Tibial artery (tissue), 4 donors: ENCODE measurements at places on chromosomes 1 and 21.

DNA sequence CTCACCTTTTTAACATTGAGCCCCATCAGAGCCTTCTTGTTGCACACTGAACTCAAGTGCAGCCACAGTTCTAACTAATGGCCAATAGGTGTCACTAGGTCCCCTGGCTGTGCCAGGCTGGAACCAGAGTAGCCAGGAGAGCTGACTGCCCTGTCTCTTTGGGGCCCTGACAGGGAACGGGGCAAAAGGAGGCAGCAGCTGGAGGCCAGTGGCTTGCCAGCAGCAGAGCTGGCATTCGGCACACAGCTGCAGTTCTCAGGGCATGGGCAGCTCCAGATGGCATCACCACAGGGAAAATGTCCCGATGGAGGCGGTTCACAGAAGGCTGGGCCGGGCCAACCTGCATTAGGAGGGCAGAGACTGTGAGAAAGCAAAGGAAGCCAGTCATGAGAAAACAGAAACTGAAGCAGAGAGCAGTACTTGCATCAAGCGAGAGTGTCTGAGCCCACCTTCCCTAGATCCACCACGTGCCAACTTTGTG is 188.6 kb downstream of the FCRL5 start:
- DNase-seq: no peak

GRCh38 chr1:58804853-58805565 is 21.2 kb upstream of the JUN start:
- DNase-seq: no peak

GRCh38 chr1:86335916-86336315 is 60.2 kb downstream of the ODF2L start:
- no peak for DNase-seq

DNA sequence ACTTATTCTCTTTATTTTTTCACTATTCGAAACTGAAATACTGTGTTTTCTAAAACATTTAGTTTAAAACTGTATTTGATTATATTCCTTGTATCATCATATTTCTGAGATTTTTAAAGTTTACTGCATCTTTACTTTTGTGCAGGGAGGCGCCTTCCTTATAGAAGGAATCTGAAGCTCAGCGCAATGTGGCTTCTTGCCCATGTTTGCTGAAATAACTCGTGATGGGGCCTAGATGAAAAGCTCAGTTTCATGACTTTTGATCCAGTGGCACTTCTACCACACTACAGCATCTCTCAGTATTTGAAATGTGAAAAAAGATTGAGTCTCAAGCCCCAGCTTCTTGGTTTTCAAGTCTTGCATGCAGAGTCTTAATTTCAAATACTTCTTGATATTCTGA is 28.4 kb downstream of the CACHD1 start:
- DNase-seq: no peak

DNA sequence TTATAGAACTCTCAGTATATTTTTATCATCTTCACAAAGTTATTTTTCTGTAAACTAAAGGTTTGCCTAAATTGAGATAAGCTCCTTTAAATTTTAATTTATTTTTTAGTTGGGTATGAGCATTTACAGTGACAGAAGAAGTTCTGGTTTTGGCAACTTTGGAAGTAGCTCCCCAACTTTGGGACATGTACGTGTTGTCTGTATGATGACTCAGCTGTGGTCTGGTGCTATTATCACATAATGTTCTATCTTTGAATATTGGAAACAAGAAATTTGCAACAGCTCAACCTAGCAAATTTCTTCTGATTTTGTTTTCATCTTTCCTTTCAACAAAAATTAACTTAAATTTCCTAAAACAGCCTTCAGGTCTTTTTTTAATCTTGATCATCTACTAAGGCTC is 46.6 kb upstream of the C1orf105 start:
- DNase-seq: no peak

DNA sequence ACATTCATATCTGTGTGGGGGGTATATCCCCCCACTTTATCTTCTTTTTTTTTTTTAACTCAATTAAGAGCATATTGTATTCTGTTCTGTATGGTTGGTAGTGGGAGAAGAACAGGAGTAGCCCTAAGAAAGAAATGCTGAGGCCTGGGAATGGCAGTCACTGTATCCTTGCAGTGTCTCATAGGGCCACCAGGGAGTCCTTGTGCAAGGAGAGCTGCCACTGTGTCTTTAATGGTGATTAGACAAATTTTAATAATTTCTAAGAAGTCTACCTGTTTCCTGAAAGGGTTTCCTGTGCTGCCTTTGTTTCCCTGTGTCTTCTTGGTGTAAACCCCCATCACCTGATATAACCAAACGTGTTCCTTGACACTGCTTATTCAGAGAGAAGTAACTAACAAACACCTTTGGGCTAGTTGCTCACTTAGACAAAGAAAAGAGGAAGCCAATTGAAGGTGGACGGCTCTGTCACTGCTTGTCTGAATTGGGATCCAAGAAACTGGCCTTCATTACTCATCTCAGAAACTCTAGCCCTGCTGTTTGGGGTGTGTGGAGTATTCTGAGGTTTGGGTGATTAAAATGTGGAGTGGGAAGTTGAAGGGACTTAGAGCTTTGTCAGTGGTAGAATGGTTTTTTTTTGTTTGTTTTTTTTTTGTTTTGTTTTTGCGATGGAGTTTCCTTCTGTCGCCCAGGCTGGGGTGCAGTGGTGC is 15.2 kb downstream of the GIPC2 start:
- no peak for DNase-seq

GRCh38 chr1:166975361-166976129 is at the start of gene ILDR2:
Gene ILDR2 (minus strand): TSS chr1:166975540. CDS start chr1:166975268, 272 bp downstream.
- peak; percentile 26 for DNase-seq

- DNase-seq: no peak
Measured at GRCh38 chr1:62232871-62233278, 38.2 kb downstream of the L1TD1 start.

DNA sequence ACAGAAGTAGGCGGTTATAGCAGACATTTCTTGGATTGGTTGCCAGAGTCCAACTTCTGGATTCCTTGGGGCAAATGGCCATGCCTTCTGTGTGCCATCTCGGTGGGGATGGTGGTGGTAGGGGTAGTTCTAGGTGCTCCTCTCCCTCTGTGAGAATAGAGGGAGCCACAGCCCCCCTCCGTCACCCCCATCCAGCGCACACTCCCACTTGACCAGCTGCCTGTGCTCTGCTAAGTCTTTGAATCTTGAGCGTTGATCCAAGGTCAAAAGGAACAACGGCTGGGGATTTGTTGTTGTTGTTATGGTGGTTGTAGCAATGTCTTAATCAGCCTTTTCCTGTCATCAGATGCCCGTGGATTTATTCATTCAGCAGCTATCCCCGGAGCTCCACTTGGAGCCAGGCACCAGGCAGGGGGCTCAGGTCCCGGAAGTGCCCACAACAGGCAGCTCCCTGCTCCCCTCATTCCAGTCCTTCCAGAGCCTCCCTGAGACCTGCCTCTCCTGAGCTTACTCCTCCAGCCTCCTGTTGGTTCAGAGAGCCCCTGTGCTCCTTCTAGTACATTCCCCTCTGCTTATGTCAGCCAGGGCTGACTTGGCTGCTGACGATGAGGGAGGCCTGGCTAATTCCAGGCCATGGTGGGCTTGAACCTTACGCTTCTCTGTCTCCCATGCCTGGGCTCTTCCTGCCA is 146.6 kb upstream of the WNT4 start:
- DNase-seq: peak; percentile 35

GRCh38 chr1:210815641-210816550 is 318.1 kb downstream of the KCNH1 start:
- DNase-seq: no peak

DNA sequence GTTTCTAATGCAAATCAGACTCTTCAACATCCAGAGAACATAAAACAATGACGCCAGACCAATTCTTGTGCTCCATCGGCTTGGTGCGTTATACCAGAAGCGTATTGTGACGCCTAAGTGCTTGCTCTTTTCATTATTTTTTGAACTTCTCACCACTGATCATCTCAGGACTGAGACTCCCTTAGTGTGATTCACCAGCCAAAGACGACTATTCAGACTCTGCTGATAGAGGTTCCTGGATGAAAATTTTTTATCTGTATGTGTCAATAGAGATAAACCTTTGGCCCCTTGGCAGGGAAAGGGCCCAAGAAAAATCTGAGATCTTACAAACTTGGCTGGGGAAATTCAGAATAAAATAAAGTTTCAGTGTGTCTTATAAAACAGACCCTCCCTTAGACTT is 856 bp upstream of the GREM2 start:
- no peak for DNase-seq

GRCh38 chr1:9128520-9129265 is at the start of gene GPR157:
Gene GPR157 (minus strand): TSS chr1:9129102. CDS start chr1:9129027, 75 bp downstream.
- peak; percentile 80 for DNase-seq

GRCh38 chr1:227314014-227314848 is 4.1 kb downstream of the CDC42BPA start:
- no peak for DNase-seq

GRCh38 chr1:161039546-161039945 is 782 bp upstream of the TSTD1 start:
- DNase-seq: no peak

- no peak for DNase-seq
Measured at GRCh38 chr1:29508458-29509107, 272.3 kb downstream of the PTPRU start.

GRCh38 chr1:28045777-28046176 is 42.6 kb downstream of the EYA3 start:
- DNase-seq: no peak

- peak; percentile 91 for DNase-seq
Measured at GRCh38 chr1:226034482-226034881, 28.0 kb upstream of the H3-3A start.
